Right ventricle myocardium superior (tissue), 1 donor: ENCODE measurements at places on chromosomes 6 and 20. TPM values are rescaled to one million over a fixed set of nuclear protein-coding genes. Genes with fewer than 3 reads are reported as not detected.

DNA sequence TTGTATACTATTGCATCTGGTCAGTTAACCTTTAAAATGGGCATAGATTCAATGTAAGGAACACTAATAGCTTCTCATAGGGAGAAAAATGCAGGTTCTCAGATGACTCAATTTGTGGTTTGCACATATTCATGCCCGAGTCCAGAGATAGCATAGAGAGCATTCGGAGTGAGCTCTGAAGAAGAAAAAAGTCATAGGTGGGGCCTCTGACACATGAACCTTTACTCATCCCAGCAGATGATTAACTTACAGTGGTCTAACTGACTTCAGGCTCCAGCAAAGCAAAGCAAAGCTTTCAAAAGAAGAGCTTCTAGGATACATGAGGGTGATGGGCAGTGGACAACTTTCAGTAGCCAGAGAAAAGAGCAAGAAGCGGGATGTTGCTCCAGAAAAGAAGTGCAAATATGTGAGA lies 55.3 kb upstream of the BTN3A2 start:
- no peak for DNase-seq

GRCh38 chr6:105243487-105243886 lies 63.7 kb upstream of the POPDC3 start:
- DNase-seq, result no peak

- DNase-seq, result peak; percentile 67
These were observed 129.2 kb upstream of the PRND start for GRCh38 chr20:4592316-4593148.

Gene NTSR1
- total RNA-seq, result not detected

Gene HDGFL1
- not detected for total RNA-seq

DNA sequence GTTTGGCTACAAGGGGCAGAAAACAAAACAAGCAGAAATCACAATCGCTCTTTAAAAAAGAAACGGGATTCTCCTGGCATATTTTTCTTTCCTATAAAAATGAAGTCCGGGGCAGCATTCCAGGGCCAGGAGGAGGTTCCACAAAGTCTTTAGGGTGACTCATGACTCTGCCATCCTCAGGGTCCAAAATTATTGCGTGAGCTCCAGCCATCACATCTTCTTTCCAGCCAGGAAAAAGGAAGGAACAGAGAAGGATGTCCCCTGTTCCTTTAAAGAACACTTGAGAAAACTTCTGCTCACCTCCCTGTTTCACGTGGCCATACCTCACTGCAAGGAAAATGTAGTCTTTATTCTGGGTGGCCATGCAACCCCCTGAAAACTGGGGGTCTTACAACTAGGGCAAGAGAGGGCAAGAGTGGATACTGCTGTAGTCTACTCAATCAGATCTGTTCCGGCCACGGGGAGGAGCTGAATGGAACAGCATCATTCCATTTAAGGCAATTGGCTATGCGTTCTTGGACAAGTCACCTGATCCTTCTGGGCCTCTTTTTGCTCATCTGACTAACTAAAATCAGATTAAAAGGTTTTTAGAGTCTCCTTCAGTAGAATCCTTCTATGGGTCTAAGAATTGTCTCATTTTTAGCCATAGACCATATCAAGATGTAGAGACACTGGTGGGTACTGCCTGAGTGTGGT lies 49.4 kb downstream of the CTCFL start:
- DNase-seq, result no peak

Gene RGS17
- 0.05 TPM for total RNA-seq

GRCh38 chr6:151763303-151763702 lies 44.2 kb upstream of the ESR1 start:
- DNase-seq, result no peak

GRCh38 chr20:54920491-54920890 lies 445.1 kb downstream of the DOK5 start:
- DNase-seq, result no peak

GRCh38 chr20:16711661-16712258 lies 18.1 kb upstream of the SNRPB2 start:
- no peak for DNase-seq

DNA sequence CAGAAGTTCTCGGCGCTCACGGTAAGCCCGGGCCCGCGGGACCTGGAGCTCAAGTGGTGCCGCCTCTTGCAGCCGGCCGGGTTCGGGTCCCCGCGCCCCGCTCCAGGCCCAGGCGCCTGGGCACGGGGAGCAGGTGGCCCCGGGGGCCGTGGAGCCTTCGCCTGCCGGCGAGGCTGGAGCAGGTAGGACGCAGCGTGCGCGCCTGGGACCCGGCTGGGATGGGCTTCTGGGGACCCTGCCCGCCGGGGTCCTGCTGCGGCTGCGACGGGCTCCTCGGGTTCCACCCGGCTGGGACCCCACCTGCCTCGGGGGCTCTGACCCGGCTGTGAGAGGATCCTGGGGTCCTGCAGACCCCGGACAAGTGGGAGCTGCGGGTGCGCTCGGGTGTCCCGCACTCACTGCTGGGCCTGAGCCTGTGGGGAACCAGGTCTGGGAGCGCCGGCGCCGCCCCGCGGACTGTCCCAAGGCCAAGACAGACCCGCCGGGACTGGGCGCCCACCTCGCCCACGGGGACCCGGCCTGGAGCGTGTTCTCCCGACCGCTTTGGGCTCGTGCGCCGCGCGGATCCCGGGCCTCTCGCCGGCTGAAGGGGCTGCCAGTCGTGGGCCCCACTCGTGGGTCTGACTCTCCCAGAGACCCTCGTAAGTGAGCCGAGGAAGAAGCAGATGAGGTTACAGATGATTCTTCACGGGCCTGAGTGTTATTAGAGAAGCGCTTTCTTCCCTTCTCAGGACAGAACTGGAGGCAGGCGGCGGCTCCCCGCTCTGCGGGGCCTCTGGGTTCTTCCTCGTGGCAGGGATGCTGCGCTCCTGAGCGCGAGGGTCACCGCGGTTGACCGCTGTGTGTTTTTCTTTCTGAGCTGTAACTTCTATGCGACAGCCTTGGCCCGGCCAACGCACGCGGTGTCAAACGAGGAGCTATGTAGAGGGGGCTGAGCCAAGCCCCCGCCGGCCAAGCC lies 729 bp downstream of the SMOC2 start:
- no peak for DNase-seq

Gene GABRR1
- not detected for total RNA-seq

GRCh38 chr20:61776491-61777075 lies 289.1 kb downstream of the TAF4 start:
- peak; percentile 13 for DNase-seq

DNA sequence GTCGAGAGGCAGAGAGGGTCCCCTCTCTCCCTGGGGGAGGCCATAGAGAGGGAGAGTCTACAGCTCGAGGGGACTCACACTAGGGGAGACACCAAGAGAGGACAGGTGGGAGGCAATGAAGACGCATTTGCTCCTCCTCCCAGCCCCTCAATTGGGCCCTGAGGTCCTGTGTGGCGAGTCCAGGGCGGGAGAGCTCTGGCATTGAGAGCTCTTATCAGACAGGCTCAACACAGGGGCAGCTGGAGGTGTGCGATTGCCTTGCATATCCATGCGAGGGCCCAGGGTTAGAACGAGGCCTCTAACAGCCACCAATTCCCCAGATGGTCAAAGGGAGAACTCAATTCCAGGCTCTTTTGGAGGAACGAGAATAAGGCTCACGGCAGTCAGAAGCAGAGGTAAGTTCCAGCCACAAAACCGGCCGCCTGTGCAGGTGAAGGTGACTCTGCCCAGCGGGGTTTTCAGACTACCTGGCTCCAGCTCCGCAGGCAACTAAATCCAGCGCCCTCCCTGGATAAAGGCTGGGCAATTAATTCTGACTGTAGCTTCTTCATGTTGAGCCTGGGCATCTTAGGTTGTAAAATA lies 94.0 kb upstream of the MPC1 start:
- peak; percentile 31 for DNase-seq

DNA sequence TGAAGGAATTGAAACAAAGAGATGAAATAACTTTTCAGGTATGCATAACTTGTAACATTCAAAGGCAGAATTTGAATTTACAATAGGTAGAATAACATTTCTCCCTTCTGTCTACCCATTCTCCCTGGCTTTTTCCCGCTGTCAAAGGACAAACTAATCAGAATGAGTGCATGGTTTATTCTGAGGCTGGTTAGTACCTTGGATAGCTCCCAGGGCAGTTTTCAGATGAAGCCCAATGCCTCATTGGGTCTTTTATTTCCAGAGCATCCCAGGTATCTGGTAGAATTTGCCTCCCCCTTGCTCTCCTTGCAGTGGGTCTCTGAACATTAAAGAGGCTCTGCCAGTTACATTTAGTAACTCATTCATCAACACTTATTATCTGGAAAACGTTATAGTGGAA lies 665.5 kb downstream of the BCKDHB start:
- no peak for DNase-seq

- DNase-seq, result no peak
These were observed 21.4 kb downstream of the CRYBG1 start for GRCh38 chr6:106381881-106382280.

DNA sequence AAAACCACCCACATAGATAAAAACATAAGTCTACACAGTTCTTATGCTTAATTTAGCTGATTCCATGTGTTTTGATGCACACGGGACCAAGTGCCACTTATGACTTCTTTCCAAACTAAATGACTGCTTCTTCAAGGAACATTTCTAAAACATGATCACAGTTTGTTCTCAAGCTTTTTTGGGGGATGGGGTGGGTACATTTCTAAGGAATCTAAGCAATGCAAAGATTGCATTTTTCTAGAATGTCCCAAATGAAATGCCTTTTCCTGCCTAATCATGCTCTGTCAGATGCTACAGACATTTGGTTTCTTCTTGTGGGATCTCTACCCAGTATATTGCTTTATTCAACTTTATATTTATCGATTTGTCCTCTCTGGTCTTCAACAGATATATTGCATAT lies 496.8 kb upstream of the JAG1 start:
- DNase-seq, result no peak

Gene MBOAT1
- total RNA-seq, result 5.2 TPM

Gene RNF144B
- total RNA-seq, result 17.1 TPM

Gene NCR2
- total RNA-seq, result not detected

GRCh38 chr20:325889-326644 lies 715 bp downstream of the SOX12 start:
- peak; percentile 83 for DNase-seq

- no peak for DNase-seq
These were observed 80.0 kb upstream of the PREP start for GRCh38 chr6:105482921-105483320.

GRCh38 chr20:45629496-45630100 lies at the start of gene WFDC10A:
TSS of gene WFDC10A (plus strand) at chr20:45629739. CDS start at chr20:45629814, 75 bp downstream.
- no peak for DNase-seq

Gene PIGU
- total RNA-seq, result 10.9 TPM

Gene ULBP2
- total RNA-seq, result 0.65 TPM

Gene MMP24
- total RNA-seq, result 0.13 TPM

- no peak for DNase-seq
These were observed 24.8 kb upstream of the SLA2 start for GRCh38 chr20:36670665-36671357.

DNA sequence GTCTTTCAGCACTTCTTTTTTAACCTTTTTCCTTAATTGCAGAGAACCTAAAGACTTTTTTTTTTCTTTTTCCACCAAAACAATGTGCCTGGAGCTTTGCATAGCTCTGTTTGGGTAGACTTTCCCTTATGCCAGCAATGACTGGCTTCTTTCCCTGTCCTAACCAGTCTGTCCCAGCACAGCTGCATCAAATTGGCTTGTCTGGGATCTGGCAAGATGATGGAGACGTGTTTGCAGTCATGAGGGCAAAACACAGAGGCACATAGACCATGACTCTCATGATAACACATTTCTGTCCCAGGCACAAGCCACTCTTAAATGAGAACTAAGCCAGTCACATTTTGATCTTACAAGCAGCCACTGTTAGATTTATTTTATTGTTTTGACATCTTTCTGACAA lies 16.5 kb downstream of the HEY2 start:
- DNase-seq, result no peak

GRCh38 chr6:91654357-91654756 lies 1067.5 kb upstream of the MAP3K7 start:
- DNase-seq, result no peak

Gene ABHD16B
- total RNA-seq, result not detected

- no peak for DNase-seq
These were observed 121.9 kb downstream of the MTHFD1L start for GRCh38 chr6:150987371-150987828.

- DNase-seq, result no peak
These were observed 24.2 kb upstream of the TAGAP start for GRCh38 chr6:159068904-159069578.

DNA sequence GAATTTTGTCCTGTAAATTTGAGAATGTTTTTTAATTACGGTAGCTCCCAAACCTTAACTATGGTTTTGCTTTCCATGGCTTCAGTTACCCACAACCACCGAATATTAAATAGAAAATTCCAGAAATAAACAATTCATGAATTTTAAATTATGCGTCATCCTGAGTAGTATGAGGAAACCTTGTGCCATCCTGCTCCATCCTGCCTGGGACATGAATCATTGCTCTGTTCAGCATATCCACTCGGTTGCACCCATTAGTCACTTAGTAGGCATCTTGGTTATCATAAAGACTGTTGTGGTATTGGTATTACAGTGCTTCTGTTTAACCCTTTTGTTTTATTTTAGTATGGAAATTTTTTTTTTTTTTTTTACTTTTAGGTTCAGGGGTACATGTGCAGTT lies 39.7 kb downstream of the KCNS1 start:
- DNase-seq, result no peak

Gene SLC22A7
- not detected for total RNA-seq

Gene ARFGEF3
- total RNA-seq, result 0.86 TPM

DNA sequence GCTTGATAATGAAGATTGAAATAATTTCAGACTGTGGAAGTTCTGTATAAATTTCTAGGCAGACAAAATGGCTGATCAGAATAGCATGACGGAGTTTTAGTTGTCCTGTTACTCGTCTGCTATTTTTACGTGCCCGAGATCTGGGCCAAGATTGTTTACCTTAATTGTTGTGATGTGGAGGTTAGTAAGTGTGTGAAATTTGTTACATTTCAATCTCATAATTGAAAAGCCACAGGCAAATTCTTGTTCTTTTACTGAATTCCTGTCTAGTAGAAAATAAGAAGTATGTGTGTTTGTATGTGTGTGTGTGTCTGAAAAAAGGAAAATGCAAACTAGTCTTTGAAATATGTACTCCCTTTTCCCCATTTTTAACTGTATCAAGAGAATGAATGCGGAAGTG lies 115.2 kb downstream of the UTRN start:
- DNase-seq, result no peak

Gene SSTR4
- not detected for total RNA-seq

Gene CNKSR3
- 19.7 TPM for total RNA-seq

Gene ESR1
- 1.2 TPM for total RNA-seq

Gene NKX2-4
- not detected for total RNA-seq

DNA sequence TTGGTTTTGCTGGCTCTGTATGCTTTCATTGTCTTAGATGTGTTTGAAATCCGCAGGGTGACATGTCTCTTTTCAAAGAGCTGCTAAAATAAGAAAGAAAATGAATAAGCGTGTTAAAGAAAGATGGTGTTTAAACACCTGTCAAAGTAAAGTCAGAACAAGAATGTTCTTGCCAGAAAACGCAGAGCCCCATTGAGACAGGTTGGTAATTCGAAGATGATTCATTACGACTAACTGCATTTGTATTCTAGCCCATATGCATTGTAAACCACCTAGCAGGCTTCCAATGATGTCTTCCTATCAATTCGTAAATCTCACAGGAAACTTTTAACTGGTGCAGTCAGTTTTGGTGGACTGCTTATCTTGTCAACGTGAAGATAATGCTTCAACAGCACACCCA lies 16.8 kb downstream of the PHACTR2 start:
- no peak for DNase-seq
